Activated CD4-positive, alpha-beta T cell treated with anti-CD3 and anti-CD28 coated beads, Interleukin-2, amount 10 ng/mL, durations not matched to agents 24 days and 14 days (primary cell): ENCODE measurements at places on chromosomes 3 and 15. TPM values are rescaled to one million over a fixed set of nuclear protein-coding genes. Genes with fewer than 3 reads are reported as not detected.

GRCh38 chr3:153762411-153763235 lies 358.6 kb upstream of the ARHGEF26 start:
- DNase-seq, result no peak

- DNase-seq, result no peak
Observed at GRCh38 chr3:165643425-165643824, 193.8 kb downstream of the BCHE start.

CMC1 gene
- 21.3 and 23.2 TPM in 2 replicates for total RNA-seq

GOLGA8J gene
- total RNA-seq, result not detected in 2 replicates

- DNase-seq, result no peak
Observed at GRCh38 chr3:45787551-45787950, 8.8 kb downstream of the SLC6A20 start.

- no peak for DNase-seq
Observed at GRCh38 chr15:70768257-70768883, 5.0 kb upstream of the UACA start.

DNA sequence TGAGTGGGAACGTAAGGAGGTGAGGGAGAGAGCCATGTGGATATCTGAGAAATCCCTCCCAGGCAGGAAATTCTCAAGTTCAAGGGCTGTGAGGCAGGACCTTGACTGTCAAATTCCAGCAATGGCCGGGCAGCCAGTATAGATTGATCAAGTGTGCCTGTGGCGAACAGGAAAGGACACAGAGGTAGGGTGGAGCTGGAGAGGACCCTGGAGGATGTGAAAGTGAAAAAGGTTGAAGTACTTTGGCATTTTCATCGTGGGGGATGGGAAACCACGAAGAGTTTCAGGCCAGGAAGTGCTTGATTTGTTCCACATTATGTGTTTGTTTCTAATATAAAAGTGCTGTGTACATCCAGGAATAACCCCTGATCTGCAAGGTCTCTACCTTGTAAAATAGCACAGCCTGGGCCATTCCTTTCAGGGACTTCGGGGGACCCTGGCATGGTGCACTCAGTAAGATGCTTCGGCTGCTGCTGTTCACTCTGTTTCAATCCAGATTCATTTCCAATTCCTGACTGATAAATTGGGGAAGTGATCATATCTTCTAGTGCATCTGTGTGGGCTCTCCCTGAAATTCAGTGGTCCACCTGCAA lies 156.6 kb downstream of the MCTP2 start:
- peak; percentile 80 for DNase-seq

DNA sequence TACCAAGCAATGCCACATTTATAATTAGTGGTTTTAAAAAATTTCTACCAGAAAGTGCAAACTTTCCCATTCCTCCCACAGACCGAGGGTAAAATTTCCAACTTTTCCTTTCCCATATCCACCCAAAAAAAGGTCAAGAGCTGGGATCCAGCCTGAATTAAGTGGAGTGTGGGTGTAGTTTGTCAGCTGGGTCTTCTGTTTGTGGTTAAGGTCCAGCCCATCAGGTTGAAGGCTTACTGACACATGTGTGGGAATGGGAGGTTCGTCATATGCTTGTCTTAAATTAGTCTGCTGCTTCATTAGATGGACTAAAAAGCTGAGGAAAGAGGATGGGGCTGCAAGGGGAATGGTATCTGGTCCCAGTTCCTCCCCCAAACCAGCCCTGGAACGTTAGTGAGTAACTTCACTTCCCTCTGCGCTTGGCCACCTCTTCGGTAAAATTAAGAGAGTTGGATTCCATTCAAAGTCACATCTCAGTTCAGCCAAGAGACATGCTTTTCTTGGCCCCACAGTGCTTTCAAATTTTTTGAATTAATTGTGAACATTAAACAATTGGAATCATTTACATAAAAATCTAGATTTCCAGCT lies 59.0 kb upstream of the PLCL2 start:
- DNase-seq, result no peak

GRCh38 chr3:121895121-121895520 lies 920 bp downstream of the SLC15A2 start:
- DNase-seq, result no peak

DNA sequence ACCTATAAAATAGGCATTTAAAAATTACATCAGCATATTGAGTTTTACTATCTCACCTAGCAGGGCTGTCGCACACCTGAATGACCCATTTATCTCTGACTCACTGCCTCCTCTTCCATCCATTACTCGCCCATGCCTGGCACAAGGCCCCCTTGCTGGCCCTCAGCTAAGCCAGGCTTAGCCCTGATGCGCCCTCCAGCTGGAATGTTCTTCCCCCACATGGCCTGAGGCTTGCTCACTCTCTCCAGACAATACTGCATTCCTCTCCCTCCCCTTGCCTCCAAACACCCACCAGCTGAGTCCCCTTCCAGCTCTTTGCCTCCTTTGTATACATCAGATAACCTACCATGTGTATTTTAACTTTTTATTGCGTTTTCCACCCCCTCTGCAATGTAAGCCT lies 7.2 kb downstream of the SH3BP5 start:
- DNase-seq, result no peak

DNAH12 gene
- total RNA-seq, result not detected in 2 replicates

- no peak for DNase-seq
Observed at GRCh38 chr15:56741541-56741940, 8.2 kb upstream of the ZNF280D start.

DNA sequence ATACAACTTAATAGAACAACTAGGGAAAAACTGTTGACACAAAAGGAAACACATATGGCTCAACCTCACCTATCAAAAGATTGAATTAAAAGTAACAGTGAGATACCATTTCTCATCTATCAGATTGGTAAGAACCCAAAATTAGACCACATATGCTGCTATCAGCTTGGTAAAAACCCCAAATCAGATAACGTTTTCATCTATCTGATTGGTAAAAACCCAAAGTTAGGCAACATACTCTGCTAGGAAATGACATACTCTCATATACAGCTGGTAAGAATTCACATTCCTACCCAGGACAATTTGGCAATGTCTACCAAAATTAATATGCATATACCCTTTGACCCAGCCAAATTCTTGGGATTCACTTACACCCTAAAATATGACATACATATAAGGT lies 26.3 kb downstream of the NRG4 start:
- no peak for DNase-seq

DNA sequence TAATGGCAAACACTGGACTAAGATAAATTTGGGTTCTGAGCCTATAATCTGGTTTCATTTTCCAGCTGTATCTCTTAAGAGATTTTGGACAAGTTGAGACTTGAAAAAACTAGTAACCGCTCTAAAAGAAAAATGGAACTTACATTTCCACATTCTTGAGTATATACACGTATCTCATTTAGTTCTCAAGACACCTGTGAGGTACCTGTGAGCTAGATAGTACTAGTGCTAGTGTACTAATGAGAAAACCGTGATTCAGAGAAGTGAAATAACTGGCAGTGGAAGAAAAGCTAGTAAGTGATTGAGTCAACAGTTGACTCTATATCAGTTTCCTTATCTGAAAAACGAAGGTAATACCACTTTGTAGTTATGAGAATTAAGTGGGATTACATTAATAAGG lies 62.2 kb upstream of the PAQR5 start:
- no peak for DNase-seq

MGLL gene
- 2.3 and 3.6 TPM in 2 replicates for total RNA-seq

FEZF2 gene
- total RNA-seq, result not detected in 2 replicates

- DNase-seq, result peak; percentile 57
Observed at GRCh38 chr3:186883686-186884058, 41.2 kb downstream of the ADIPOQ start.
